ENCODE measurements at places on chromosomes 16 and 17.
A peak's percentile ranks its signal among the peaks of the same experiment; 100 is the strongest.

GRCh38 chr16:9091867-9092281 is 430 bp downstream of the HAPSTR1 start:
- peak; percentile 28 for DNase-seq

GRCh38 chr17:47117386-47117785 is 71.7 kb downstream of the CDC27 start:
- DNase-seq: no peak

DNA sequence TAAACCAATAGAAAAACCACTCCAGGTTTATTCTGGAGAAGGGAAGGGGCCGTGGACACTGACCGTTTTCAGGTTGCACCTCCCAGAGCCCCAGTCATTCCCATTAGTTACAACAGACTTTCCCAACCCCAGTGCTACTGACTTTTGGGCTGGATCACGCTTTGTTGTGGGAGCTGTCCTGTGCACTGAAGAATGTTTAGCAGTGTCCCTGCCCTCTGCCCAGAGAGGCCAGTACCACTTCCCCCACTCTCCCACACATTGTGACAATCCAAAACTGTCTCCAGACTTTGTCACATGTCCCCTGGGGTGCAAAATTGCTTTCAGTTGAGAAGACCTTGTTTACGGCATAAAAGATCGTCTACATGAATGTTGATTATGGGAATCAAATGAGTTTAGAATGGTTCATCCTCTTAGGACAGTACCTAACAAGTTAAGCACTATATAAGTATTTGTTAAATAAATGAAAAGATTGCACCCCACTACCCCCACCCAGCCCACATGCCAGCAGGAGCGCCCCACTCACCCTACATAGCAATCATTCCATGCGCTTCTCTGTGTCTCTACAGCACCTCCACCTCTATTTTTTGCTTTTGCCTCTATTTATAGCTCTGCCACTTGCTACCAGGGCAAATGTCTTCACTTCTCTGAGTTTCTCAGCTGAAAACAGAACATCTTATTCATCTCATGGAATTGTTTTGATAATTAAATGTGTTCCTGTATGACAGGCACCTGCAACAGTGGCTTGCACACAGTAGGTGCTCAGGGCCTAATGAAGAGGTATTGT is 104.9 kb downstream of the AXIN2 start:
- no peak for DNase-seq

GRCh38 chr17:36667922-36668321 is 66.5 kb downstream of the MRM1 start:
- no peak for DNase-seq

GRCh38 chr17:42632949-42633444 is 23.5 kb downstream of the TUBG1 start:
- no peak for DNase-seq

DNA sequence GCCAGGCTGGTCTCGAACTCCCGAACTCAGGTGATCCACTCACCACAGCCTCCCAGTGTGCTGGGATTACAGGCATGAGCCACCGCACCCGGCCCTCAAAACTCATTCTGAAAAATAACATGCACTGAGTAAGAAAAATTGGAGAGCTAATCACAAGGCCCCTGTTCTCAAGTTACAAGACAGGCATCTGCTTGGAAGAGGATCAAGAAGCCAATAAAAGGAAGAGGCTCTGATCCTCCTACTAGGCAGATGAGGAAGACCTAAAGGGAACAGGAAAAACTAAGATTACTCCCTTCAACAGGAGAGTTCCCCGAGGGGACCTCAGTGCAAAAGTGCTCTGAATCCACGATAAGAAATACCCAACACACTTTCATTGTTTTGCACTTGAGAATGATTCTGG is 18.4 kb downstream of the BLMH start:
- no peak for DNase-seq

DNA sequence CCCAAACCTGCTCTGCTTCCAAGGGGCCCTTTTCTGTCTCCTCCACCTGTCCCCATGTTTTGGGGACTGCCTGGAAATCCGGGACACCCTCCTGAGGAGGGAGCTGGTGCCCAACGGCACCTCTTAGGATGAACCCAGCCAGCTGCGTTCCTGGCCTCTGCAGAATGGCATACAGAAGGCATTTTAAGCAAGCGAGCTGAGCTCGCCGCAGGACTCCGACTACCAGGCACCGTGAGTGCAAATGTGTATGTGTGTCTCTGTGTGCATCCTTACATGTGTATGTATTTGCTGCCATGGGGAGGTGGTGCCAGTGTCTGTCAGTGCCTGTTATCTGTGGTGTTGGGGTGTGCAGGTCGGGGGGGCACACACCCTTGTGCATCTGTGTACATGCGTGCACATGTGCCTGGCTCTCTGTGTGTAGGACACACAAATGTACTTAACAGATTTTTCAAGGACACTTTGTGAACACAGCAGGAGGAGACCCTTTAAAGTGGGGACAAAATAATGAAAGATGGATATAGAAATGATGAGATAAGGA is 39.3 kb downstream of the ABAT start:
- no peak for DNase-seq
